ACHN (cell line): ENCODE measurements at places on chromosomes 12 and 14.
A peak's percentile ranks its signal among the peaks of the same experiment; 100 is the strongest.

DNA sequence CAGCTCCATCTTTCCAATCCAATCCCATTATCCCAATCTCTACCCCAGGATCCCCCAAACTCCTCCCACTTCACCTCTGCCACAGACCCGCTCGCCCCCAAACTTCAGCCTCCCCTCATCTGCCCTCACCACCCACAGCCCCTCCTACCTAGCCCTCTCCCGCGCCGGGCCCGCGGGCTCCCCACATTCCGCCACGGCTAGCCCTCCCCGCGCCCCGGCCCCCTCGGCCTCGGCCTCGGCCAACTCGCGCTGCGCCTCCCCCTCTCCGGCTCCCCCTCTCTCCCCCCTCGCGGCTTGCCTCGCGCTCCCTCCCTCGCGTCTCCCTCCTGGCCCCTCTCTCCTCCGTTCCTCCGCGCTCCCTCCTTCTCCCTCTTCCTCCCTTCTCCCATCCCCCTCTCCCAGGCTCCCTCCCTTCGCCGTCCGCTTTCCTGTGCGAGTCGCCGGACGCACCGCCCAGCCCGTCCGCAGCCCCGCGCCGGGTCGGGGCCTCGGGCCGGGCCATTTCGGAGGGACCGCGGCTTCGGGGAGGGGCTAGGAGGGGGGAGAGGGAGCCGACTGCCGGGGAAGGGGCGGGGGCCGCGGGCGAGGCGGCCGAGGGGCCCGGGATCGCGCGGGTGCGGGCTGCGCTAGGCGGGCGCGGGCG is at the start of gene ATN1:
Gene ATN1, plus strand, starts transcription at position 581 of the 643 bp plus-strand sequence. CDS start 6,043 bp downstream, outside the sequence.
- DNase-seq = peak; percentile 85

- no peak for DNase-seq
These were observed 40.5 kb downstream of the MGST1 start for GRCh38 chr12:16387919-16388318.

DNA sequence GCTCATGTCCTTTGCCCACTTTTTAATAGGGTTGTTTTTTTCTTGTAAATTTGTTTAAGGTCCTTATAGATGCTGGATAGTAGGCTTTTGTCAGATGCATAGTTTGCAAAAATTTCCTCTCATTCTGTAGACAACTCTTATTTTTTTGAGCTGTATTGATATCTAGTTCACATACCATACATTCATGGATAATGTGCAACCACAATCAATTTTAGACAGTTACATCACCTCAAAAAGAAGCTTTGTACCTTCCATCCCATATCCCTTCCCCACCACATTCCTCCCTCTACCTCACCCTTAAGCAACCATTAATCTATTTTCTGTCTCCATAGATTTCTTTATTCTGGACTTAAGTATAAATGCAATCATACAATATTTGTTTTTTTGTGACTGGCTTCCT is 98.4 kb downstream of the PTCSC3 start:
- no peak for DNase-seq

DNA sequence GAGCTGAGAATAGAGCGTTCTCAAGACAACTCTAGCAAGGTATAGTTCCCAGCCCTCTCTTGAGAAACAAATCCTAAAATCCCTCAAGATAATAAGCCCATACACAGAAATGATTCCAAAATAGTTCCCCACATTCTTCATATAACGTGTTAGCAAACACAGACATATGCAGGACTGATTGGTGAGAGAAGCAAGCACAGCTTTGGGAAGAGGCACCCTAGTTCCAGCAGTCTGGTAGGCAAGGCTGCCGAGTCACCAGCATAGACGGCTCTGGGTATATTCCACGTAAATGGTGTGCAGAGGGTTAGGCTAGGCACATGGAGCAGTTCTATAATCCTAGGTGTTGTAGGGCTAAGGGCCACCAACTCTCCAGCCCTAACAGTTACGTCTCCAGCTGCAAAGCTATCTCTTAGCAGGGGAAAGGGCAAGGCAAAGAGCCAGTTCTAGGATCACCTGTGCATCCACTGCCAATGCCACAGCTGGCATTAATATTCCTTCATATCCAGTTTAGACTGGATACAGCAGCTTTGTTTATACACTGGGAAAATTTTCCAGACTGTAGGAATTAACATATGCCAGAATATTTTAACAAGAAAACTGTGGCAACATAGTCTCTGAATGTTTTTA is 52.9 kb downstream of the SH2B3 start:
- no peak for DNase-seq

- DNase-seq = peak; percentile 51
These were observed 144.4 kb downstream of the AKAP6 start for GRCh38 chr14:32473464-32473855.

GRCh38 chr14:106024983-106025604 is 498.7 kb downstream of the TMEM121 start:
- DNase-seq = no peak

GRCh38 chr12:41234692-41235091 is 46.6 kb downstream of the PDZRN4 start:
- DNase-seq = no peak

- no peak for DNase-seq
These were observed 18.5 kb downstream of the MAP3K12 start for GRCh38 chr12:53480491-53481442.

DNA sequence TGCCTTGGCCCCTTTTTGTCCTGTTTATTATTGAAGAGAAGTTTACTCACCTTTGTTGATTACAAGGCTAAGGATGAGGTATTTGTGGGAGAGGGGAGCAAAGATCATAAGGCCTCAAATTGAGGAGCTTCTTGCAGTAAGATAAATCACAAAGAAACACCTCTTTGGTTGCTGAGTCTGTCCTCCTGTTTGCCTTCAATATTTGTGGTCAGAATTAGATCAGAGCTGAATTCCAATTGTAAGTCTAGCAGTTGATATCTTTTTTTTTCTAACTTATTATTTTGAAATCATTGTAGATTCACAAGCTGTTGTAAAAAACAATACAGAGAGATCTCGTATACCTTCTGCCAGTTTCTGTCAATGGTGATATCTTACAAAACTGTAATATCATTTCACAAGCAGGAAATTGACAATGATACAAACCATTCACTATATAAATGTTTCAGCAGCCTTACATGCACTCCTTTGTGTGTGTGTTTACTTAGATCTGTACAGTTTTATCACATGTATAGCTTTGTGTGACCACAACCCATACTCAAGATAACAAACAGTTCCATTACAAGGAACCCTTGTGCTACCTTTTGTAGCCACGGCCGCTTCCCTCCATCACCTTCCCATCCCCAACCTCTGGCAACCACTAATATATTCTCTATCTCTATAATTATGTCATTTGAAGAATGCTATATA is 97.4 kb downstream of the KICS2 start:
- DNase-seq = no peak

DNA sequence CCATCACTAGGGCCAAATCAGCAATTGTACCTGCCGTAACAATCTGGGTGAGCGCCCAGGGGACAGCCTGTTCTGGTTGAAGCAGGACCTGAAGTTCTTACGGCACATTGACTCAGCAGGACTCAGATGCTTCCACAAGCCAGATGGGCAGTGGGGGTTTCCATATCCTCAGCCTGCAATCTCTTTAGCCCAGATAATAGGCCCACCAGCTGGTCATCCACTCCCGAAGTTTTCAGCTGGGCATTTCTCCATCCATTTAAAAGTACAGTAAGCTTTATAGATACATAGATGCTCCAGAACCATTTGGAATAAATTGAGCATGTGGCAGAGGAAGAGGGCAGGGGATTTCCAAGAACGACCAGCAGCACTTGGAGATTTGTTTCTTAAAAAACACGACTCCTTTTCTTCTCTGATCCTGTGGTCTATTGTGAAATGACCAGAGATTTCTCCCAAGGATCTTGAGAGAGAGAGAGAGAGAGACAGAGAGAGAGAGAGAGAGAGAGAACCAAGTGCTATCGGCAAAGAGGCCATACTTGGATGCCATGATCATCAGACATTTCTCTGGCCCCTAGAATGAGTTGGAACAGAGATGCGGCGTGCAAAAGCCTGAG is 74.8 kb upstream of the PLXNC1 start:
- DNase-seq = no peak

- no peak for DNase-seq
These were observed 40.7 kb downstream of the NEUROD4 start for GRCh38 chr12:55060470-55060869.

- no peak for DNase-seq
These were observed 127.7 kb downstream of the TMEM30B start for GRCh38 chr14:61153431-61153830.

GRCh38 chr14:31419967-31420318 is 407 bp downstream of the HEATR5A start:
- peak; percentile 61 for DNase-seq

- DNase-seq = no peak
These were observed 57.3 kb downstream of the BCL11B start for GRCh38 chr14:99214701-99215100.
